ENCODE measurements at places on chromosomes 6 and 20. TPM values are rescaled to one million over a fixed set of nuclear protein-coding genes. Genes with fewer than 3 reads are reported as not detected.

The GUCA1A gene
- not detected for total RNA-seq

The POU3F2 gene
- total RNA-seq: not detected

The TBX18 gene
- 0.68 TPM for total RNA-seq

The ADA gene
- 15.3 TPM for total RNA-seq

The TMX4 gene
- total RNA-seq: 16.0 TPM

The FLRT3 gene
- 0.51 TPM for total RNA-seq

The EFCAB8 gene
- under 0.01 TPM for total RNA-seq

The TAGAP gene
- total RNA-seq: not detected

The VNN1 gene
- not detected for total RNA-seq

The BEND3 gene
- 3.5 TPM for total RNA-seq

The CGA gene
- not detected for total RNA-seq

The EYS gene
- total RNA-seq: not detected

The SLC22A1 gene
- total RNA-seq: 0.05 TPM

The JPH2 gene
- 0.17 TPM for total RNA-seq

The PAX1 gene
- total RNA-seq: not detected

The FHL5 gene
- total RNA-seq: not detected

The PLEKHG1 gene
- 42.3 TPM for total RNA-seq

The BLOC1S5 gene
- 23.7 TPM for total RNA-seq

The GSTA4 gene
- total RNA-seq: 26.1 TPM

The ACSS1 gene
- 39.6 TPM for total RNA-seq

The SYCP2 gene
- 3.1 TPM for total RNA-seq

The MTFR2 gene
- 3.4 TPM for total RNA-seq

The SPTLC3 gene
- total RNA-seq: 1.4 TPM

The ZNF133 gene
- total RNA-seq: 17.8 TPM

The SLC17A9 gene
- 11.8 TPM for total RNA-seq

The SIRPD gene
- not detected for total RNA-seq

The BLCAP gene
- total RNA-seq: 53.9 TPM

The C6orf15 gene
- total RNA-seq: not detected

The ALDH5A1 gene
- total RNA-seq: 1.0 TPM

The DNAH8 gene
- under 0.01 TPM for total RNA-seq

The ZSWIM1 gene
- 4.1 TPM for total RNA-seq

The SS18L1 gene
- 16.5 TPM for total RNA-seq

The PRRT1 gene
- total RNA-seq: not detected
